ENCODE measurements at places on chromosomes 1 and 21.

DNA sequence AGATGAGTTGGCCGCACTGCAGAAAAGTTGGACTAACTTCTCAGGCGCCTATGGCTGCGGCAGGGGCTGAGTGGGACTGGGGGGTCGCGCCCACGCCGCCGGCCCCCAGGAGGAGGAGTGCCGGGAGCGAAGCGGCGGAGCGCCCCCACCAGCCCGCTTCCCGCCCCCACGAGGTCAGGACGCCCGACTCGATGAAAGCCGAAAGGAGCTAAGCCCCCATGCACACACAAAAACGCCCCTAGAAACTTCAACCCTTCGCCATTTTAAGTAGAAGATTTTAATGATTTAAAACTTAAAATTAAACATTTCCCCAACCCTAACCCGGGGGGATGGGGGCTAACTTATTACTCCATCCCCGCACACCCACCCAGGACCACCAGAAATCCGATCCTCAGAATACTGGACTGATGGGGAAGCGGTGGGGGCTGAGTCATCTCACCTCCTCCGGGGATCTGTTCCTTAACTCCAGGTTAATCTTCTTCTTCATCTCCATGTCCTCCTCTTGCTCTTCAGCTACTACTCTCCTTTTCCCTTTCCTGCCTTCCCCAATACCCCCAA is 539 bp downstream of the ANP32E start:
- ATAC-seq, result peak; percentile 10

DNA sequence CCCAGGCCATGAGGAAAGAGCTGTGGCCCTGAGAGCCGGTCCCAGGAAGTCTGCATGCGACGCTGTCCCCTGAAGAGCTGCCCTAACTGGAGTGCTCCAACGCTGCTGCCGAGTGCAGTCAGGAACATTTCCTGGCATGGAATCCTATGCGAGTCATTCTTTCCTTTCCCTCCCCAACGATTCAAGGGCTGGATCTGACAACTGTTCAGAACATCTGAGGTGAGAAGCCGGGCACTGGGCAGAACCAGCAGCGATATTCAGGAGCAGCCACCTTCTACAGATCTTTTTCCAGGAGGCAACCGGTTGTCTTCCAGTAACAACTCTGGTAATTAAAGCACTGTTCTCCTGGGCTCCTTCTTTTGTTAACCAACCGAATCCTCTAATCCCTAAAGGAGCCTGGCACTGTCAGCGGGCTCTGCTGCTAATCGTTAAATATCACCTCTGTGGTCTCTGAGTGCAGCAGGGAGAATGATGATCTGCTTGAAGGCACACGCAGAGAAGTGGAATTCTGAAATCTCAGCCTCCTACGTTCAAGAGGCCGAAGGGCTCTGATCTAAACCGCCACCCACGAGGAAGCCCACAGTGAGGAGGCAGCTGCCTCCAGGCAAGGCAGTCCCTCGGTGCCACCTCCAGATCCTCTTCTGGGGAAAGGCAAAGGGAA is 55.8 kb downstream of the SLC45A1 start:
- ATAC-seq, result peak; percentile 59

- no peak for ATAC-seq
Observed at GRCh38 chr1:165508291-165508690, 35.5 kb upstream of the LRRC52 start.

DNA sequence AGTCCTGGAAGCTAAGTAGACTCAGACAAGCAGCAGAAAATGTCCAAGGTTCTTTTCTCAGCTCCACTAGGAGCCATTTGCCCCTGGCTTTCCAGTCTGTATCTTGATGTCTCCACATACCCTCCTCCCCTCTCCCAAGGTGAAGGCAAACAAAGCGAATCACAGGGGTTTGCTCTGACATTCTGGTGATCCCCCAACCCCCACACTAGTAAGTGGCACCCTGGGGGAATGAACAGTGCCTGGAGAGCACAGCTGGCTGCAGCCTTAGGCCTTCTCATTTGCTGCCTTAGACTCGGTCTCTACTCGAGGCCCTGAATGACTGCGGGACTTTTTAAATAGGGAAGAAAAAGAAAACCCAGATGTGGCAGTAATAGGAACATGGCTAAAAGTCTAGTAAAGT is 15.3 kb downstream of the ERI3 start:
- no peak for ATAC-seq

GRCh38 chr1:19776287-19776686 is 23.4 kb downstream of the TMCO4 start:
- no peak for ATAC-seq

DNA sequence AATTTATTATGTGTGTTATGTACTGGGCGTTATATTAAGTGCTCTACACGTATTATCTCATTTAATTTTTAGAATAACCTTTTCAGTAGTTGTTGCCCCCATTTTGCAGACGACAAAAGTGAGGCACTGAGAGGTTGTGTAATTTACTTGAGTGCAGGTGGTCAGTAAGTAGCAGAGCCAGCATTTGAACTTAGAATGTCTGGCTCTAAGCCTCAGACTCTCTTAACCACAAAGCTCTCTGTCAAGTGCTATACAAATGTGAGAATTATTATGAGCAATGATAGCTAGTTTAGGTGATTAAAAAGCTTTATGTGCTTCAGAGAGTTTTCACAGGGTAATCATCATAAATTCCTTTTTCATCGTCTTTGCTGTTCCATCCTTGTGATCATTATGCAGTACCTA is 96.3 kb upstream of the UBE2U start:
- no peak for ATAC-seq

DNA sequence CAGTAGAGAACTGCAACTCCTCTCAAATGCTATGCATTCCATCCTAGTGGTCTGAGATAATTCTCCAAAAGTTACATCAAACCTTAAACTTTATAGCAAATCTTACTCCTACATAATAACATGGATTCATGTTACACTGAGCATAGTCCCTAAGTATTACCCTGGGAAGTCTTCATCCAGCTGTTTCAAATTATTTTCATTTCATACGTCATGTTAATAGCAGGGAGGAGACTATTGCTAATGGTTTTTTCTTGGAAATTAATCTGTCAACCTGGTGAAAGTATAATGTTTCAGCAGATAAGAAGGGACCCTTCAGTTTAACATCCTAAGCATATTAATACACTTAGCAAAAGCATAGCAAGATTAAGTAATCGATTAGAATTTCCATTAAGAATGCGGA is 318.1 kb downstream of the USP25 start:
- ATAC-seq, result no peak

Data from esophagus mucosa (tissue), 1 donor.